Brain microvascular endothelial cell (primary cell): ENCODE measurements at places on chromosomes 16 and 17.

- DNase-seq: no peak
Measured at GRCh38 chr16:12419151-12419550, 384.5 kb downstream of the CPPED1 start.

DNA sequence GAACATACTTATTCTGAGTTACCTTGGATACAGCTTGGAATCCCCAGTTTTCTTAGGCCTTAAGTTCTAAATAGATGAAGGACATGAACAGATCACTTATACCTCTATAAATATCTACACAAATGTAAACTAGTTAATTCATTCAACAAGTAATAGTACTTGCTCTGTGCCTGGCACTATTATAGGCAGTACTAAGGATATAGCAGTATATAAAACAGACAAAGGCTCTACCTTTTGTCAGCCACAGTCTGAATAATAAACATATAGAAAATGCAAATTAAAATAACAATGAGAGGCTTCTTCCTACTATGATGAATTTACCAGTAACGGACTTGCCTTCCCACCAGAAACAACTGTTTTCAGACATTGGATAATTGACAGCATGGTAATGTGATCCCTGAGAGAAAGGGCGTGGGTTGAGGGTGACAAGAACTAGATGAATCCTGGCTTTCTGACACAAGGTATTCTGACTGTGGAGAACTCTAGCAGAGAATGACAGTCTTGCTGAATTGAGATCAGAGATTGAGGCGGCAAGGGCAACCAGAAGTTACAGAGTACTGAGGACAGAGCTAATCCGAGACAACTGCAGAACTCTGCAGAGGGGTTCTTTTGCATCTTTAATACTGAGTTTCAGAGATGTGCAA lies 170.5 kb downstream of the TANC2 start:
- no peak for DNase-seq

GRCh38 chr16:62041401-62041800 lies 5.2 kb upstream of the CDH8 start:
- DNase-seq: peak; percentile 65

GRCh38 chr16:8741636-8742035 lies 55.8 kb downstream of the TMEM186 start:
- no peak for DNase-seq

GRCh38 chr16:19837984-19838707 lies 46.5 kb downstream of the GPRC5B start:
- no peak for DNase-seq

- no peak for DNase-seq
Measured at GRCh38 chr16:81018496-81018895, 11.5 kb downstream of the CENPN start.

DNA sequence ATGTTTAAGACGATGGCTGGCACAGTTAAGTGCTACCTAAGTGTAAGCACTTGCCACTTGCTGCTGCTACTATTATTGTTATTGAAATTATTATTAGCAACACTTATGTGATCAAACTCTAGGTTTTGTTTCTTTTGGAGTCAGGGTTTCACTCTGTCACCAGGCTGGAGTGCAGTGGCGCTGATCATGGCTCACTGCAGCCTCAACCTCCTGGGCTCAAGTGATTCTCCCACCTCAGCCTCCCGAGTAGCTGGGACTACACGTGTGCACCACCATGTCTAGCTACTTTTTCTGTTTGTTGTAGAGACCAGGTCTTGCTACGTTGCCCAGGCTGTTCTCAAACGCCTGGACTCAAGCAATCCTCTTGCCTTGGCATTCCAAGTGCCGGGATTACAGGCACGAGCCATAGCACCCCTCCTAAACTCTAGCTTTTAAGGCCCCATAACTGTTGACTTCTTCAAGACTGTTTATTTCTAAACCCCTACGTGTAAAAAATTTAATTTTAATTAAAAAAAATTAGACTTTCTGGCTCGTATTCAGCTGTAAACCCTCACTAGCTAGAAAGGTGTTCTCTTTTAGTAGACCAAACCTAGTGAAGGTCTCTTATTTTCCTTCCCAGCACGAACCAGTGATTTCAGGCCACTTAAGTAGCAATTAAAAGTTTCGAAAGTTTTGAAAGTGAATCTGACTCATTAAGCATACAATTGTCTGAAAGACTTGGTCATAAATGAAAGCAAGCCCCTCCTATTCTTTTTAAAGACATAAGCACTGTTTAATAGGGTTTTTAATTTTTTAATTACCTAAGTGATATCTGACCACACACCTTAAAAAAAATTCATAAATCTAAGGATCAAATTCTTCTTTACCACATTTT lies 11.7 kb upstream of the SCNN1B start:
- no peak for DNase-seq
